ENCODE measurements at places on chromosomes 7 and 10.

DNA sequence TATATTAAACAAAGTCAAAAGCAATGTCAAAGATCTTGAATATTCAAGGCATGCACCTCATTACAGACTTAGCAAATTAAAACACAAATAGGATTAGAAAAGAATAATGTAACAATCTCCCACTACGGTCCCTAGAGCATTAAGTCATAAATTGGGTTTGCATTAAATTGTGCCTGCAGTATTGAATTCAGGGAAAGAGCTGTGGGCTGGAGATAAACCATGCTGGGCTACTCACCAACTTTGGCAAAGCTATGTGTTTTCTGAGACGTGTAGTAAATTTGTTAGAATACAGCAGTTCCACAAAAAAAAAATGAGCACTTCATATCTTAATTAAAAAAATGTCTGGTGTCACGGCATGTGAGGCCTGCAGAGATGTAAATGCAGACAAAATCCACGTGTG is 241.6 kb downstream of the SNX10 start:
- DNase-seq: no peak

- DNase-seq: no peak
Observed at GRCh38 chr7:25832456-25832855, 319.5 kb upstream of the NFE2L3 start.

GRCh38 chr10:103783681-103784080 is 71.7 kb downstream of the SH3PXD2A start:
- DNase-seq: no peak

GRCh38 chr10:58385784-58386112 is 538 bp downstream of the TFAM start:
- DNase-seq: no peak

DNA sequence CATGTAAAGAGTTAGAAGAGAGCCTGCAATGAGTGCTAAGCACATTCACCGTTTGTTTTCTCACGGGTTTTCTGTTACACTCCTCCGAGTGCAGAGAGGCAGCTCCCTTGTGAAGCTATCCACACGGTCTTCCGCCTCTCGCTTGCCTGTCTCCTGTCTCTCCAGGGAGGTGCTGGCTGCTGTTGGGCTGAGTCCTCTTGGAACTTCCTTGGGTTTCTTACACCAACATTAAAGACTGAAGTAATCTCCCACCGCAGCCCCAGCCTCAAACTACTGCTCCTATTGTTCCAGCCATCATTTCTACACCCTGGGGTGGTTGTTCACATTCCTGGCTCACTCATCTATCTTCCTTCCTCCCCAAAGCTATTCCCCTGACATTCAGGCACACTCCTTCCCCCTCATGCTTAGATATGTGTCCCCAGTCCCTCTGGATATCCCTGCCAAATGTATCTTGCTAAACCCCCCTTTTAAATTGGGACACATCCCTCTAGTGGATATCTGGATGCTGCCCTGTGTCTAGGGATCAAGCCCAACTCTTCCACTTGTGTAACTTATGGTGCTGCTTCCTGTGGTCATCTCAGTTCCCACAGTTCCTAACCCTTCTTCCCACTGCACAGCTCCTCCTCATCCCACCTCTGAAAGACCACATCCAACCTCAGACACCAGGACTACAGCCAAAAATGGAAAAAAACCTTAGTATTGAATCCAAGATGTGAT is 14.1 kb downstream of the ESYT2 start:
- DNase-seq: no peak

GRCh38 chr7:81684514-81685269 is 85.2 kb downstream of the HGF start:
- DNase-seq: peak; percentile 99

GRCh38 chr10:116542007-116542677 is 3.6 kb upstream of the PNLIP start:
- DNase-seq: no peak

GRCh38 chr10:5959142-5959541 is 18.2 kb downstream of the IL15RA start:
- DNase-seq: no peak

DNA sequence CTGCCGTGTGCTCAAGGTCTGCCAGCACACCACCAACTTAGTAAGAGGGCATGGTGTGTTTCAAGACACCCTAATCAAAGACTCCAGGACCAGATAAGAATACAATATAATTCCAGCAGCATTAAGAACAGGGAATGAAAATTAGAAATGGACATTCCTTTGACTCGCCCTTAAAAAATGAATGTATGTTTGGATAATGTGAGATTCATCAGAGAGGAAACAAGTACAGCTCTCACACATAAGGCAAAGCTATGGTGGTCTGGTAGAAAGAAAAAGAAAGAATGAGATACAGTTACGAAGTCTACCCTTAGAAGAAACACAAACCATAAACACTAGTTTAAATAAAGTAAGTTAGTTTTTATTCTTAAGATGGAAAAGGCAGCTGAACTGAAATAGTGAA is 174.8 kb upstream of the ANK3 start:
- DNase-seq: no peak

- no peak for DNase-seq
Observed at GRCh38 chr10:94186722-94187121, 176.0 kb downstream of the NOC3L start.

DNA sequence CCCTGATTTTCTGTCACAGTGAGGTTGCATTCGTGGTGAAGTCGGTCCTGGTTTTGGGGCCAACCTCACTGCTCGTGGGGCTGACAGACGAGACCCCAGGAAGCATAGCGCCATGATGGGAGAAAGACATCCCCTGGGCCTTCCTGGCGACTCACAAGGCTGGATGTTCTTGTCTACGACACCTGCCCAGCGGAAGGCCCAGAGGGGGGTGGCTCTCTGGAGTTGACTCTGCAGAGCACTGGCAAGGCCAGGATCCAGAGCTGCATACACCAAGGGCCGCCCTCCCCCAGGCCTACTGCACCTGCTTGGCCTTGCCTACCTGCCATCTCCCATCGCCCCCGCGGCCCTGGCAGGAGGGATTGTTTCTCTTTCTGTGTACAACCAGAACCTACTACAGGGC is 608.9 kb downstream of the PTPRN2 start:
- DNase-seq: no peak

DNA sequence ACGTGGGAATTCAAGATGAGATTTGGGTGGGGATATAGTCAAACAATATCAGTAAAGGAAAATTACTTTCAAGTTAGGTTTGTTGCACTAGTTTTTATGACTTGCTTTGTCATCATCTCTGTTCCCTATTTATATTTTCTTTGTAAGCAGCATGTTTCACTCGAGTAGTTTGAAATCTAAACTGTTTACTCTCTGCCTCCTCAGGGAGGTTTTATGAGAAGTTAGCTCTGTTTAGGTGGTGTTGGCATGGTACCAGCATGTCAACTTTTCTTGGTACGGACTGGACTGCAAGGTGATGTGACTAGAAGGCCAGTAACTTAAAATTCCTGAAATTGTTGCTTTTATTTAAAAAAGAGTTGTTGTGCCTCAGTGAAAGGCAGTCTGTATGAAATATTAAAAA is 59.2 kb upstream of the MTPN start:
- DNase-seq: no peak

DNA sequence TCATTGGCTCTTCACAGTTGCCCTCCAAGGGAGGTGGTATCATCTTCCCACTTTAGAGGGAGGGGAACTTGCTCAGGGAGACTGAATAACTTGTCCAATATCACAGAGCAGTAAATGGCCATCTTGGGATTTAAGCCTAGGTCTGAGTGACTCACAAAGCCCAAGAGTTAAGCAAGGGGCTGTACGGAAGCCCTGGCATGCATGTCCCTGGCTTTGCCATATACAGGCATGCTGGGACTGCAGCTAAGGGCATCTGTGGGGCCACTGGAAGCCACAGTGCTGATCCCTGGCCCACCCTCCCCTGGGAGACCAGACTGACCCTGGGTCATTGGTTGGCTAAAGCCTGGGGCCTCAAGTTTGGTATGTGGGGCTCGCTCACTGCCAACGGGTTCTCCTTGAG is 3.1 kb downstream of the VSIR start:
- DNase-seq: no peak

DNA sequence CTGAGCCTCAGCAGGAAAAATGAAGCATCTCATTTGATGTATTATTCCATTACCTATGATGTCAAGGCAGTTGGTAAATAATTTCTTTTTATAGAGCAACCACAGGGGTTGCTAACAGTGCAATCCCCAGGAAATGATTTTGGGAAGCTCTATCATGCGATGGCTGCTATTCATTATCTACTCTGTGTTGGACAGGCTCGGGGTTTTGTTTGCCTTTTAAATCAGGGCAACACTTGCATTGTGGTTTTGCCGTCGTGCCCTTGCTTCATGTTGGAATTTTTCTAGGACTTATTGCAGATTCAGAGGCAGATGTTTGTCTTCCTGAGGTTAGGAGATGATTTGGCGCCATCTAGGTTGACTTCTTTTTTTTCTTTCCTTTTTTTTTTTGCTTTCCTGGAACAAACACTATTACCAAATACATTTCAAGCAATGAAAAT is 128.4 kb downstream of the BICC1 start:
- peak; percentile 58 for DNase-seq

GRCh38 chr10:113139699-113140098 is 189.7 kb downstream of the TCF7L2 start:
- no peak for DNase-seq

DNA sequence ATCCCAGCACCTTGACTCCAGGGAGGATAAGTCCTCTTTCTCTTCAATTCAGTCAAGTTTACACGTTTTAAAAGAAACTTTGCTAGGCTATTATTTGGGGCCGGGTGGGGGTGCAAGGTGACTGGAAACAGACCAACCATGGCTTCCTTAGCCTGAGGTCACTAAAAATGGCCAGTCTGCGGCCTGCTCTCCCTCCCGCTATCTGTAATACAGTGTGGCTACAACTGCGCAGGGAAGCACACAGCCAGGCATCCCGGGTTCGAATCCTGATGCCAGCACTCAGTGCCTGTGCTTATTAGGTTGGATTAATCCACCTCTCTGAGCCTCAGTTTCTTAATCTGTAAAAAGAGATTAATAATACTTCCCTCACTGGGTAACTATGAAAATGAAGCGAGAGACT is 19.5 kb downstream of the ATP6V1F start:
- no peak for DNase-seq

DNA sequence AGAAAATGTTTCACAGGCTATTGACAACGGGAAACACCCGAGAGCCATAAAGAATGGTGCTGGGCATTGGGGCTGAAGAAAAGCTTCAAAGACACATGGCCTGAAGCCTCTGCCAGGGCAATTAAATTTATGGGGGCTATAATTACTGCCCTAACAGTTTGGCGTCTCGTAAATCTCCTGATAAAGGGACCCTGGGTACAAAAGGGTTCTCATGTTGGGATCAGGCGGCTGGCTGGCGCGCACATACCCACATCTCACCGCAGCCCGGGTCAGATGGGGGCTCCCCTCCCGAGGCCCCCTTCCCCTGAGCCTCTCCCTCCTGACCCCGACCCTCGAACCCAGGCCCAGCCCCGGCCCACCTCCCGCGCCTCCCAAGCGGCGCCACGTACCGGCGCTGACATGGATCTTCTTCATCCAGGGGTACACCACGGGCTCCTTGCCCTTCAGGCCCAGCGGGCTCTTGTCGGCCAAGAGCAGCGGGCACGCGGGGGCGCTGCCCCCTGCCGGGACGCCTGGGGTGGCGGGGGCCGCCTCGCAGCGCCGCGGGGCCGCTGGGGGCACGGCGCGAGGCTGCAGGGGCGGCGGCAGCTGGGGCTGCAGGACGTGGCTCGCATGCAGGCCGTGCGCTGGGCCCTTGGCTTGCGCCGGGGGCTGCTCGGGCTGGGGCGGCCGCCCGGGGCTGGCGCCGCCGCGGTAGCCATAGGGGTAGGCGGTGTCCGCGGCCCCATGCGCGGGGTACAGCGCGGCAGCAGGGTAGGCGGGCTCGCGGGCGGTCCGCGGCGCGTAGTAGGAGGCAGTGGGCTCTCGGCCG is 623 bp downstream of the HOXA4 start:
- DNase-seq: no peak

GRCh38 chr7:149778327-149778637 is 4.9 kb upstream of the ZNF467 start:
- DNase-seq: no peak

DNA sequence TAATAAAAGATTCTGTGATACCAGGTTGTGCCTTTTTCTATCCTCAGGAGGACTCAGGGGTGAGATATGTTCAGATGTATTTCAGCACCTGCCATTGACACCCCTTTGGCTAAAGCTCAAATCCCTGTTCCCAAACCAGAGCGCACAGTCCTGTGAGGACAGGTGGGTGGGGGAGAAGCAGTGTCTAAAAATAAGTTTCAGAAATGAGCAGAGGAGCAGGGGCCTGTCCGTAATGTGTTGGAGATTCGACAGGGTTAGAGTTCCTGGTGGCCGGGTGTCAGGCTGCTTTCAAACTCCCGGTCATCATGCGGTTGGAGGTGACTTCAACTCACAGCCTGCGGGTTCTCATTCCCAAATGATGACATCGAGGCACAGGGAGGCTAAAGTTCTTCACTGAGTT is 211.5 kb downstream of the KLF6 start:
- DNase-seq: no peak

- no peak for DNase-seq
Observed at GRCh38 chr10:50993771-50994251, 80.5 kb upstream of the PRKG1 start.

DNA sequence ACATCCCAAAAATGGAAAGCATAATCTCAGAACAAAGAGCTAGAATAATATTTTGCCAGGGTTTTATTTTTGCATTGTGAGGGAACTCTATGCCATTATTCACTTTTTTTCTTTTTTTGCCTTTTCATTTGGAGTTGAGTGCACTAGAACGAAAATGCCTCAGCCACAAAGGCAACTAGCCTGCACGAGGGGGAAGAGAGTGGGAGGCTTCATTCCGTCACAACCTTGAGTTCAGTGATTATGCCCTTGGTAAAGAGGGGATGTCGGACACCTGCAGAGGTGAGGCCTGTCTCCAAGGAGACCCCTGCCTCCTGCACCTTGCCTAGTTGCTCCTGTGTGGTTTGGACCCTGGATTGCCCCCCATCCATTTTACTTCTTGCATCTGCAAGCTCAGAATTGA is 232.7 kb downstream of the TEX36 start:
- no peak for DNase-seq

DNA sequence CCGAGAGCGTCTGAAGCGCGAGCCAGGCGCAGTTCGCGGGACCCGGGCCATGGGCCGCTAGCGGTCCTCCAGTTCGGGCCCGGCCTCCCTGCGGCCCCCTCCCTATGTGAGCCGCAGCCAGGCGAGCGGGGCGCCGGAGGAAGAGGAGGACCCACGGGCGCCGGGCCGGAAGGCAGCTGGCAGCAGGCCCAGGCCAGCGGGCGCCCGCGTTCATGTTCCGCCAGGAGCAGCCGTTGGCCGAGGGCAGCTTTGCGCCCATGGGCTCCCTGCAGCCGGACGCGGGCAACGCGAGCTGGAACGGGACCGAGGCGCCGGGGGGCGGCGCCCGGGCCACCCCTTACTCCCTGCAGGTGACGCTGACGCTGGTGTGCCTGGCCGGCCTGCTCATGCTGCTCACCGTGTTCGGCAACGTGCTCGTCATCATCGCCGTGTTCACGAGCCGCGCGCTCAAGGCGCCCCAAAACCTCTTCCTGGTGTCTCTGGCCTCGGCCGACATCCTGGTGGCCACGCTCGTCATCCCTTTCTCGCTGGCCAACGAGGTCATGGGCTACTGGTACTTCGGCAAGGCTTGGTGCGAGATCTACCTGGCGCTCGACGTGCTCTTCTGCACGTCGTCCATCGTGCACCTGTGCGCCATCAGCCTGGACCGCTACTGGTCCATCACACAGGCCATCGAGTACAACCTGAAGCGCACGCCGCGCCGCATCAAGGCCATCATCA is 1.1 kb downstream of the ADRA2A start:
- DNase-seq: no peak
